Right cardiac atrium (tissue), 5 donors: ENCODE measurements at places on chromosomes 1 and 21. TPM values are rescaled to one million over a fixed set of nuclear protein-coding genes. Genes with fewer than 3 reads are reported as not detected.

Gene AADACL3
- not detected for total RNA-seq

Gene NTMT2
- 7.4 TPM for total RNA-seq

Gene CYP4A22
- not detected for total RNA-seq

Gene OVAAL
- 0.69 TPM for total RNA-seq

Gene SPRR2E
- not detected for total RNA-seq

Gene EPHX1
- total RNA-seq: 60.9 TPM

Gene MXRA8
- total RNA-seq: 35.2 TPM

Gene ATAD3B
- total RNA-seq: 5.6 TPM

Gene GPR89B
- 12.3 TPM for total RNA-seq

Gene IER5
- total RNA-seq: 21.9 TPM

Gene CTSS
- 48.1 TPM for total RNA-seq

Gene BCL2L15
- total RNA-seq: 0.15 TPM

Gene LGR6
- 42.6 TPM for total RNA-seq

Gene VANGL1
- total RNA-seq: 6.1 TPM

Gene IL19
- not detected for total RNA-seq

Gene TAS1R1
- not detected for total RNA-seq

Gene FCRL1
- total RNA-seq: not detected

Gene KIF26B
- total RNA-seq: 0.29 TPM

Gene PEAR1
- total RNA-seq: 6.6 TPM

Gene CFHR1
- total RNA-seq: not detected

Gene AADACL4
- total RNA-seq: not detected

Gene TMPRSS2
- total RNA-seq: not detected

Gene MYBPHL
- 115 TPM for total RNA-seq

Gene RIIAD1
- total RNA-seq: 7.6 TPM

Gene KRTAP13-2
- not detected for total RNA-seq

Gene OR2T35
- total RNA-seq: not detected

Gene HES2
- total RNA-seq: not detected

Gene CAMK1G
- total RNA-seq: not detected
